ENCODE measurements at places on chromosomes 13 and 19. TPM values are rescaled to one million over a fixed set of nuclear protein-coding genes. Genes with fewer than 3 reads are reported as not detected.

DNA sequence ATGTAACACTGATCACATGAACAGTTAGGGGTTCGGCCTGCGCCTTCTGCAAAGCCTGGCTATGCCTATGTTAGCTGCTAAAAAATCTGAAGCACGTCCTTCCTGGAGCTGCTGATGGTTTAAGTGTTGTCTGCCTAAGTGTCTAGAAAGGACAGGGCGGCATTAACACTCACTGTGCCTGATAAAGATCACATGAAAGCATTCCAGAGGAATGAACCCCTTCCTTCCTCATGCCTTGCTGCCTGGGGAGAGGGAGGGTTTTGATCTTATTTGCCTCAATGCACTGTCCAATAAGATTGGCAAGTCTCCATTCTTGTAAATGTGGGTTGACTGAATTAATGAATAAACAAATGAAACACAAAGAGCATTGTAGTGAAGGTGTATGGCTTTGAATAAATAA lies 5.2 kb downstream of the DOCK9 start:
- no peak for DNase-seq

Gene CEACAM1
- 6.2 TPM for total RNA-seq

Gene CD320
- total RNA-seq, result 7.9 TPM

Gene WDR87
- total RNA-seq, result not detected

- DNase-seq, result no peak
Measured at GRCh38 chr13:102974317-102975087, 91.7 kb downstream of the SLC10A2 start.

Gene COL4A2
- total RNA-seq, result 465 TPM

DNA sequence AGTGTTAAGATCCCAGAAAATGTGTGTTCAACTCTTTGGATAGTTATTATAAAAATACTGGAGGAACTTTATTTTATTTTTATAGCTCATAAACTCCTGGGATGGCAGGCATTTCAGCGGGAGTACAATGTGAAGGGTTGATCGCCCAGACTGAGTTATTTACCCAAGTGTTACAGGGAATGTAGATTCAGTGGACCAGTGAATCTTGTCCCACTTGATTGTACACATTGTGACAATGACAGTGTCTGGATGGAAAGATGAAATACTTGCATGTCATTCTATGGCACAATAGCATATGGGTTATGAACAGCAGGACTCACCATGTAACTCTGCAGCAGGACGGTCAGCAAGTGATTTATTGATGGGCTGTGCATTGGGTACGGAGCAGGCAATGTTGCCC lies 20.3 kb downstream of the OLFM4 start:
- no peak for DNase-seq

GRCh38 chr19:7480222-7480969 lies 8.4 kb downstream of the PEX11G start:
- no peak for DNase-seq

Gene ZBTB45
- total RNA-seq, result 3.3 TPM

- DNase-seq, result no peak
Measured at GRCh38 chr19:579842-580155, 7.4 kb downstream of the BSG start.

DNA sequence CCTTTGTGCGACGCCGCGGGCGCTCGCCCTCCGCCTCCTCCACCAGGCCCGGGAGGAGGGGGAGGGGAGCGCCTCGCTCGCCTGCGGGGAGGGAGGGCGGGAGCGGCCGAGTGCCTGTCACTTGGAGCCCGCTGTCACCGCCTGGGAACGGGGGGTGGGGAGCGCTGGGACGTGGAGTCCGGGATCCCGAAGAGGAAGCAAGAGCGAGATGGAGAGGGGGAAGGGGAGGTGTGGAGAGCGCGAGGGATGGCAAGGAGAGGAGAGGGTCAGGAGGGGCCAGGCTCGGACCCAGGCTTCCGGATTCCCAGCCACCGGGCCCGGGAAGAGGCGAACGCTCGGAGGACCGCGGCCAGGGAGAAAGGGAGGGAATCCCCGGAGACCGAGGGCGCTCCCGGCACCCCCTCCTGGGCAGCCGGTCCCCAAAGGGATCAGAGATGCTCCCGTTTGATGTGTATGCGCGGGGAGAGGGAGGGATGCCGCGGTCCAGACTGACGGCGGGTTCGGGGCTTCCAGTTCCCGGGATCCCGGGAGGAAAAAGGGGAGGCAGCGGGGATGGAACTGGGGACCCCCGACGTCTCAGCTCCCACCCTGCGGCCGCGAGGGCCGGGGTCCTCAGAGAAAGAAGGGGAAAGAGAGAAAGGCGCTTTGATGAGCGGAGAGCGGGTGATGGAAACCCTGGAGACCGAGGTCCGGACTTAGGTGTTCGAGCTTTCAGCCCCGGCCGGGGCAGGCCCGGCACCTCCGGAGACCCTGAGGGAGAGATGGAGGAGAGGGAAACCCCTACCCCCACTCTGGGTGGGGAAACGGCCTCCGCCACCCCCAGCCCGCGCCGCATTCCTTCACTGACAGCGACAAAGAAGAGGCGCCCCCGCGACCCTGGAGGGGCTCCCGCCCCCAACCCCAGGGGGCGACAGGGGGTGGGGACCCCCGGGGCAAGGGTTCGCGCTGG lies 4.7 kb upstream of the DPF1 start:
- DNase-seq, result no peak

GRCh38 chr13:73580513-73581267 lies 521.9 kb downstream of the KLF5 start:
- no peak for DNase-seq

DNA sequence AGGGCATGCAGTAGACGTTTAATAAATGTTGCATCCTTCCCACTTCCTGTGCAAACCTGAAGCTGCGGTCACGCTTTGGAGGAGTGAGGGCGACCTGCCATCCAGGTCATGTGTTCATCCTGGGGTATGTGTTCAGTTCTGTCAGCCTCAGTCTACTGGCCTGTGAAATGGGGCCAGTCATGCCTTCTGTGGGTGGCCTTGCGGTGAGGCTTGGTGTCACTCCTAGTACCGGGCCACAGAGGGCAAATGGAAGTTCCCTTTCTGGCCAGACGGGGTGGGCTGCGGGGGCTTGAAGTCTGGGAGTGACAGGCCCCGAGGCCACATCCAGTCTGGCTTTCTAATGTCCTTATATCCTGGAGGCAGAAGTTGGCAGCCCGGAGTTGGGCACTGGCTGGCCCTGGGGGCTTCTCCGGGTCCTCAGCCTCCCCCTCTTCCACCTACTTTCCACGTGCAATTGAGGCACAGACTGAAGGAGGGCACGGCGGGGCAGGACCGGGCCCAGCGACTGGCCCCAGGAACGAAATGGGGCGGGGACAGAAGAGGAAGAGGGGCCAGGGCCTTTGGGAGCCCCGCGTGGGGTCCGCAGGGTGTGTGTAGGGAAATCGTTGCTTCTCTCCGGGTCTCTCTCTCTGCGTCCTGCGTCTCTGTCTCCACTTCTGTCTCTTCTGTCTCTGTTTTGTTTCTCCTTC lies 11.1 kb downstream of the PDE4A start:
- no peak for DNase-seq

DNA sequence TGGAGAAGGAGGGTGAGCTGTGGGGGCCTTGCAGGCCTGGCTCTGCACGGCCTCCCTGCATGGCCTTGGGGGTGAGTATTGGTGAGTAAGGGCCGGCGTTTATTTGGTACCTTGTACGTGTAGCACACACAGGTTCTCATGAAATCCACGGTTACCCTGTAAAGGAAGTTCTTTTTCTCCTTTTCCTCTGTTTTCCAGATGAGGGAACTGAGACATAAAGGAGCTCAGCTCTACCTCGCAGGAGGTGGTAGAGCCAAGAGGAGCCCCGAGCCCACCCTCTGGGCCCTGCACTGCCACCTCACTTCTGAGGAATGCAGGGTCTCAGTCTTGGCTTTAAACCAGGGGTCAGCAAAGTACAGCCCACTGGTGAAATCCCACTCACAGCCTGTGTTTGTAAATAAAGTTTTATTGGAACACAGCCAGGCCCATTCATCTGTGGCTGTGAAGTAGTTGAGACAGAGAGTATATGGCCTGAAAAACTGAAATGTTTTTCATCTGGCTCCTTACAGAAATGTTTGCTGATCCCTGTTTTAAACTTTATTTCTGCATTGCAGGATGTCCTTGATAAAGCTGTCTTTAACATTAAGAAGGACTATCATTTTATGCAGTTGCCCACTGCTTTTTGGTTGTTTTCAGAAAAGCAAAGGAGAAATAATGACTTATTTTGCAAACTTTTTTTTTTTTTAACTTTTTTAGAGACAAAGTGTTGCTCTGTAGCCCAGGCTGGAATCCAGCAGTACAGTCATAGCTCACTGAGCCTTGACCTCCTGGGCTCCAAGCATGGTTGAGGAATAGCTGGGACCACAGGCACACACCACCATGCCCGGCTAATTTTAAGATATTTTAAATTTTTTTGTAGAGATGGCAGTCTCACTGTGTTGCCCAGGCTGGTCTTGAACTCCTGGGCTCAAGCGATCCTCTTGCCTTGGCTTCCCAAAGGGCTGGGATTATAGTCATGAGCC lies 6.4 kb downstream of the EPN1 start:
- no peak for DNase-seq

GRCh38 chr19:13215572-13216380 lies 65.6 kb downstream of the IER2 start:
- no peak for DNase-seq

Gene ZNF665
- total RNA-seq, result 11.9 TPM

Gene UCHL3
- 37.2 TPM for total RNA-seq

GRCh38 chr13:77831866-77832265 lies 86.8 kb downstream of the EDNRB start:
- no peak for DNase-seq

Gene ZNF296
- total RNA-seq, result 0.42 TPM

- DNase-seq, result no peak
Measured at GRCh38 chr13:47215736-47216135, 318.9 kb upstream of the HTR2A start.

GRCh38 chr19:2797280-2797679 lies 12.0 kb downstream of the THOP1 start:
- no peak for DNase-seq

Gene TLE2
- total RNA-seq, result 14.1 TPM

Gene CATSPERD
- total RNA-seq, result not detected

GRCh38 chr13:76792731-76793347 lies 93.4 kb downstream of the KCTD12 start:
- DNase-seq, result peak; percentile 64

- no peak for DNase-seq
Measured at GRCh38 chr13:80469105-80469852, 128.4 kb upstream of the SPRY2 start.

Gene RDH8
- total RNA-seq, result not detected

GRCh38 chr13:85230691-85231093 lies 568.5 kb downstream of the SLITRK6 start:
- DNase-seq, result no peak

- no peak for DNase-seq
Measured at GRCh38 chr13:53167561-53167960, 138.9 kb downstream of the OLFM4 start.

Gene FKBP8
- total RNA-seq, result 71.3 TPM

Gene ZNF345
- total RNA-seq, result 16.2 TPM

DNA sequence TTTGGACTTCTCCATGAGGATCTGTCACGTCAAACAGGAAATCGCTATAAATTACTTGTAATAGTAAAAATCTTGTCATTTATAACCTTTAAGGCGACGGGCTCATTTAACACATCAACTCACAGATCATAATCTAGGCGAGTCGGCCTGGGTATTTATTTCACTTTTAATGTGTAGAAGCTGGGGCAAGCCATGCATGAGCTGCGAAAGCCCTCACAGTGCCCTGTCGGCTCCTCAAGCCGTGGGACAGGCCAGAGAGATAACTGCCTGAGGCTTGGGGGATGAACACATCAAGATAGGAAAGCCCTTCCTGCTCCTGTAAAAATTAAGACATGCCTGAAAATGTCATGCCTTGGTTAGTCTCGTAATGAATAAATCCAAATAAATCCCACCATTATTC lies 30.8 kb downstream of the SOX1 start:
- DNase-seq, result no peak

All from urinary bladder (tissue), 4 donors.